Calu3 (cell line): ENCODE measurements at places on chromosomes 12 and 14.

DNA sequence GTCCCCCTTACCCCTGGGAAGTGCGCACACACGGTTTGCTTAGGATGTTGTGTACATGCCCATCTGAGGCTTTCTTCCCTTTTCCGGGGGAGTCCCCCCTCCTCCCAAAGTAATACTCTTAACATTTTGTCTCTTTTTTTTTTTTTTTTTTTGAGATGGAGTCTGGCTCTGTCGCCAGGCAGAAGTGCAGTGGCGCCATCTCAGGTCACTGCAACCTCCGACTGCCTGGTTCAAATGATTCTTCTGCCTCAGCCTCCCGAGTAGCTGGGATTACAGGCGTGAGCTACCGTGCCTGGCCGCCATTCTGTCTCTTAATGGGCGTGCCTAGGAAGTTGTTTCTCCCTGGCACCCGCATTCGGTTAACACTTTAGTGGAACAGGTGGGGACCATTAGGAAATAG lies 4.5 kb upstream of the GMFB start:
- no peaks in the 10 kb centered on the region for H3K27me3 ChIP-seq
- H3K27ac ChIP-seq, result no peak overlapping the region
- H3K4me3 ChIP-seq, result no peak overlapping the region

GRCh38 chr12:116244001-116244400 lies 33.5 kb downstream of the MED13L start:
- peak overlapping the region; percentile 1 for H3K4me3 ChIP-seq
- H3K36me3 ChIP-seq, result peaks cover 9% of the 10 kb centered on the region
- peak; percentile 31 for DNase-seq
- peaks cover 35% of the 10 kb centered on the region for H3K4me1 ChIP-seq
- no peaks in the 10 kb centered on the region for H3K27me3 ChIP-seq

DNA sequence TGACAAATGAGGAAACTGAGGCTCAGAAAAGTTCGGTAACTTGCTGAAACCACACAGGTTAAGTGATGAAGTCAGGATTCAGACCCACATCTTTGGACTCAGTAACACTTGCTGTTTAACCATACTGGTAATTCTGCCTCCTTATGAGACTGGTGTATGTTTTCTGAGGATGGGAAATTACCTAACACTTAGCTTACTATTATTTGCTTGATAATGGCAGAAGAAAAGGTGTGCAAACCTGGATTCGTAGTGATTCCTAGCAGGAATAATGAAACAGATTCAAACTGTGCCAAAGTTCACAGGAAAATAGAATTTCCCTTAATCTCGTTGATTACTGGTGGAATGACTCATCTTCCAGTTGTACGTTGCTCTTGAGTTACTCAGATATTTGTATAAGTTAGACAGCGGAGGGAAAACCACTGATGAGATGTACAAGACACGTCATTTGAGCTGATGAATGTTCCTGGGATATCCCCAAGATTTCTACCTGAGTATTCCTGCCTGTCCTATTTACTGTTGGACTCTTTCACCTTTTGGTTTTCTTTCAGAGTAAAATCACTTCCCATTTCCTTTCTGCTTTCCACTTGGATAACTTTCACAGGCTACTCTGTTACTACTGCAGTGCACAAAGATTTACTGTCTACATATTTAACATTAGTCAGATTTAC lies 37.5 kb downstream of the PRORP start:
- H3K36me3 ChIP-seq, result no peaks in the 10 kb centered on the region
- DNase-seq, result peak; percentile 14
- H3K27me3 ChIP-seq, result no peaks in the 10 kb centered on the region
- peaks cover 52% of the 10 kb centered on the region for H3K4me1 ChIP-seq
- peak overlapping the region; percentile 90 for H3K27ac ChIP-seq

- peak overlapping the region; percentile 87 for H3K4me3 ChIP-seq
- DNase-seq, result no peak
Observed at GRCh38 chr14:104801520-104802393, 856 bp downstream of the ZBTB42 start.

DNA sequence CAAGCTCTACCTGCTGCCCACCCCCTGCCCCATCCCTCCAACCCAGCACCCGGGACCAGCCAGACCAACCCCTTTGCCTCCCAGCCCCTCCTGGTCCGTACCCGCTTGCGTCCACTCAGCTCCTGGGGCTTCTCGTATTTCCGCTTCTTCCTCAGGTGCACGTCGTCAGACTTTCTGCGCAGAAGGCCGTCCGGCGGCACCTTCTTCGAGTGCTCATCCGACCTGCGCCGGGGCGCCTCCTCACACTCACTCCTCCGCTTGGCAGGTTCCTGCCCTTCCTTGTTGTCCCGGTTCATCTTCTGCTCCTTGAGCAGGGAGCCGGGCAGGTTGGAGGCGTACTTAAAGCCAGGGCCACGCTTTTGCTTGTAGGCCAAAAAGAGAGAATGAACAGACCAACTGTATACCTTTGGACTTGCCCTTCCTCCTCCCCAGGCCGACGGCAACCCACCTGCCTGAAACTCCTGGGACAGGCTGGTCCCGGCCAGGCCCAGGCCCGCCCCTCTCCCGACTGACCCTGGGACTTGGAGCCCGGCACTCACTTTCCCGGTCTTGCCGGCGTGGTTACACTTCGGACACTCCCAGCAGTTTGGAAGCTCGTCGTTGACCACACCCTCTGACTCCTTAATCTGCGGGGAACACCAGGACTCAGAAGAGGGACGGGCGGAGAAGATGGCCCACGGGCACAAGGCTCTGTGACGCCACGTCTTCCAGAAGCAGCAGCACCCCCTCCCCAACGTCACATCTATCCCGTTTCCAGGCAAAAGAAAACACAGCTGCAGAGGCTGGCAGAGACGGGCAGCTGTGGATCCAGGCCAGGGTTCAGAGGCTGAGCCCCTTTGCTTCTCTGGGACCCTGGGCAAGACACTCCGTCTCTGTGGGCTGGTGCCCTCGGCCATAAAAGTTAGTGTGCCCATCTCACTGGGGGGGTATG lies 44.3 kb downstream of the RNF34 start:
- no peaks in the 10 kb centered on the region for H3K27me3 ChIP-seq
- peaks cover 45% of the 10 kb centered on the region for H3K36me3 ChIP-seq
- no peak for DNase-seq
- no peaks in the 10 kb centered on the region for H3K4me1 ChIP-seq
- no peak overlapping the region for H3K27ac ChIP-seq
- H3K4me3 ChIP-seq, result no peak overlapping the region

DNA sequence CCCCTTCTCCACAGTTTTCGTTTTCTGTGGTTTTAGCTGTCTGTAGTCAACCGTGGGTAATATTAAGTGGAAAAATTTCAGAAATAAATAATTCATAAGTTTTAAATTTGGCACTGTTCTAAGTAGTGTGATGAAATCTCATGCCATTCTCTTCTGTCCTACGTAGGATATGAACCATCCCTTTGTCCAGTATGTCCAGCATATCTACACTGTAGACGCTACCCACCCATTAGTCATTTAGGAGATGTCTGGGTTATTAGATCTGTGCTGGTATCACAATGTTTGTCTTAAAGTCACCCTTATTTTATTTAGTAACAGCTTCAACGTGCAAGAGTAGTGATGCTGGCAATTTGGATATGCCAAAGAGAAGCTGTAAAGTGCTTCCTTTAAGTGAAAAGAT lies 44.7 kb downstream of the ATF7IP start:
- no peak overlapping the region for H3K4me3 ChIP-seq
- H3K4me1 ChIP-seq, result no peaks in the 10 kb centered on the region
- no peaks in the 10 kb centered on the region for H3K27me3 ChIP-seq
- H3K27ac ChIP-seq, result no peak overlapping the region

GRCh38 chr12:116892349-116893140 lies 11.3 kb upstream of the HRK start:
- H3K4me1 ChIP-seq, result no peaks in the 10 kb centered on the region
- peaks cover 60% of the 10 kb centered on the region for H3K27me3 ChIP-seq
- H3K4me3 ChIP-seq, result no peak overlapping the region
- no peak for DNase-seq
- H3K36me3 ChIP-seq, result no peaks in the 10 kb centered on the region
- no peak overlapping the region for H3K27ac ChIP-seq

GRCh38 chr12:77830583-77831351 lies at the start of gene NAV3:
Gene NAV3, plus strand, starts transcription at chr12:77830894. Its CDS starts 568 bp downstream, at chr12:77831462.
- H3K36me3 ChIP-seq, result no peaks in the 10 kb centered on the region
- H3K27me3 ChIP-seq, result no peaks in the 10 kb centered on the region
- DNase-seq, result no peak
- no peak within 1 kb of the TSS for H3K27ac ChIP-seq

DNA sequence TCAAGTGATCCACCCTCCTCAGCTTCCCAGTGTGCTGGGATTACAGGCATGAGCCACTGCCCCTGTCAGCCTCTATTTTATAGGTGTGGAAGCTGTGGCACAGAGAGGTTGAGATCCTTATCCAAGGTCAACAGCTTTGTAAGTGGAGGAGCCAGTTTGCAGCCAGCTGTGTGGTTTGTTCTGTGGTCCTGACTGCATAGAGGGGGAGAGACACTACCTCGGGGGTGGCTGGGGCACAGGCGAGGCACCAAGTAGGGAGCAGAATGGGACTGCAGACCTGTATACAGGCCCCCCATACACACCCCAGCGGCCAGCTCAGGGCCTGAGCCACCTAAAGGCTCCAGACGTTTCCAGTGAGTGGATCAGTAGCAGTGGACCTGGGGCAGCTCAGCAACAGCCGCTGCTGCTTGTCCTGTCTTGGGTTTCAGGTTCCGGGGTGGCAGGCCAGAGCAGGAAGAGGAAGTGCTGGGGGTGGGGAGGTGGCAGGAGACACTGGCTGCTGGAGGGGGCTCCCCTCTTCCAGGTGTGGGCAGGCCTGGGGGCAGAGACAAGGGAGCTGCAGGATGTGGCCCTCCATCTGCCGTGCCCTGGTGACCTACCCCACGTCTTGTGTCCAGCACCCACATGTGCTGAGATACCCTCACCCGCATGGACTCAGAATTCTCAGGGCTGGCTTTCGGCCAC lies 11.0 kb downstream of the ORAI1 start:
- H3K4me1 ChIP-seq, result peaks cover under 1% of the 10 kb centered on the region
- DNase-seq, result no peak
- no peaks in the 10 kb centered on the region for H3K27me3 ChIP-seq
- H3K4me3 ChIP-seq, result no peak overlapping the region

DNA sequence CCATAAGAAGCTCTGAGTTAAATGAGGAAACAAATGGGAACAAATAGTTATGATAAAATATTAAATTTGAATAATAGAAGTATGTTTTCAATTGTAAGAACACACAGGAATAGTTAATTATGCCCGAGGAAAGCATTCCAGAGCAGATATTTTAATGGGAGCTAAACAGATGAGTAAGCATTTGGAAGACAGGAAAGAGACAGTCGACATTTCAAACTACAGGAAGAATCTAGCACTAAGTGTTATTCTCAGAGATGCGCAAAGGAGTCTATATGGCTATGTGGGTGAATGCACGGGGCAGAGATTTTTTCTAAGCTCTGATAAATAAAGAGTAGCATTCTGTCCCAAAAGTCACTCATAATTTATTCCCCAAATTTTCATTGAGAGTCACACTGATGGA lies 64.5 kb upstream of the SSTR1 start:
- peaks cover 9% of the 10 kb centered on the region for H3K4me1 ChIP-seq
- no peak for DNase-seq
- peaks cover 9% of the 10 kb centered on the region for H3K27me3 ChIP-seq
- no peaks in the 10 kb centered on the region for H3K36me3 ChIP-seq
- H3K27ac ChIP-seq, result no peak overlapping the region

- H3K36me3 ChIP-seq, result no peaks in the 10 kb centered on the region
- H3K27ac ChIP-seq, result no peak overlapping the region
- no peak overlapping the region for H3K4me3 ChIP-seq
- H3K4me1 ChIP-seq, result no peaks in the 10 kb centered on the region
- no peak for DNase-seq
Observed at GRCh38 chr14:43803076-43803689, 703.9 kb downstream of the FSCB start.

- H3K36me3 ChIP-seq, result no peaks in the 10 kb centered on the region
- no peak for DNase-seq
- no peak overlapping the region for H3K4me3 ChIP-seq
- H3K27ac ChIP-seq, result no peak overlapping the region
Observed at GRCh38 chr12:38373784-38374183, 57.2 kb downstream of the ALG10B start.

DNA sequence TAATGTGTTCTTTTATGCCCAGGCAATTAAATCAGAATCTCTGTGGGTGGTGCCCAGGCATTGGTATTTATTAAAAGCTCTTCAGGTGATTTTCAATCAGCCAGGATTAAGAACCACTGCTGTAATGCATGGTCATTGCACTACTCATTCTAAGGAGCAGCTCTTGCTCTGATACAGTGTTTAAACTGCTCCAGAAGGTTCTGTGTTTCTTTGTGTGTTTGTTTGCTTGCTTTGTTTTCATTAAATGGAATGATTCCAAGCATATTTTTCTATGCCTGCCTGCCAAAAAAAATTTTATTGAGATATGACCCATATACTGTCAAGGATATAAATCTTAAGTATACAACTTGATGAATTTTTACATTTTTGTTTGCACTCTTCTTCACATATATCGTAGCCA lies 54.0 kb downstream of the KCNK13 start:
- no peak overlapping the region for H3K4me3 ChIP-seq
- no peak overlapping the region for H3K27ac ChIP-seq
- H3K4me1 ChIP-seq, result no peaks in the 10 kb centered on the region
- no peak for DNase-seq

DNA sequence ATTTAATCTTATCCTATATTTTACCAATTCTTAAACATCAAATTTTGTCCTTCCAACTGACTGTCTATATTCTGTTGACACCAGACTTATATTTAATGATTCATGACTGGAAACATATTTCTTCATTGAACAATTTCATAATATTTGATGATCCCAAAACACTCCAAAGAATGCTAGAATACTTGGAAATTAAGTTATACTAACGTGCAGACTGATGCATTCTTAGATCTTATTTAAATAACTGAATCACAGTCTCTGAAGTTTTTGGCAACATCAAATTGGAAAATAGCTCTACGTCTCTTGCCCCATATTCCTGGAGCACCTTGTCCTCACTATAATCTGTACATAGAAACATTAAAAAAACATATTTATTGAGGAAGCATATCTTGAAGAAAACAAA lies 127.4 kb downstream of the HMGA2 start:
- peak overlapping the region; percentile 23 for H3K27ac ChIP-seq
- no peak for DNase-seq
- no peak overlapping the region for H3K4me3 ChIP-seq

- peaks cover 53% of the 10 kb centered on the region for H3K4me1 ChIP-seq
- H3K27me3 ChIP-seq, result no peaks in the 10 kb centered on the region
- H3K4me3 ChIP-seq, result peak overlapping the region; percentile 85
- H3K27ac ChIP-seq, result peak overlapping the region; percentile 92
- peaks cover 60% of the 10 kb centered on the region for H3K36me3 ChIP-seq
- peak; percentile 68 for DNase-seq
Observed at GRCh38 chr12:122834104-122834920, 945 bp upstream of the HIP1R start.

DNA sequence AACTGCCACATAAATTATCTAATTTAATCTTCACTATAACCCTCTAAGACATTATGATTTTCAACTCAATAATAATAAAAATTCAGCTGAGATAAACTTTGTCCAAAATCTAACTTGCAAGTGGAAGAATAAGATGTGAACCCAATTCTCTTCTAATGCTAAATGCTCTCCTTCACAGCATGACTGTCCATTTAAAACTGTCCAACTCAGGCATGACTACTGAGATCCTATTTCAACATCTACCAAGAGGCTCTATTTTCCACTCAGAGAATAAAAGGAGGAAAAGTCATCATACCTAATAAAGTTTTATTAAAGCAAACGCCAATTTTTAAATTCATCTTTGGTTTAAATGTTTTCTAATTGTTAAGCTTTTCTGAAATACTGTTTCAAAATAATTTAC lies 183.6 kb downstream of the MED13L start:
- no peaks in the 10 kb centered on the region for H3K4me1 ChIP-seq
- DNase-seq, result no peak
- no peak overlapping the region for H3K27ac ChIP-seq
- H3K27me3 ChIP-seq, result no peaks in the 10 kb centered on the region

- H3K27ac ChIP-seq, result no peak overlapping the region
- no peak for DNase-seq
- H3K4me3 ChIP-seq, result no peak overlapping the region
- H3K4me1 ChIP-seq, result no peaks in the 10 kb centered on the region
- H3K36me3 ChIP-seq, result no peaks in the 10 kb centered on the region
Observed at GRCh38 chr14:41146391-41146790, 460.3 kb upstream of the LRFN5 start.
